ENCODE measurements at places on chromosomes 3 and 15.

GRCh38 chr15:62457100-62457499, 292.0 kb upstream of the C2CD4B start:
- no peak for DNase-seq

DNA sequence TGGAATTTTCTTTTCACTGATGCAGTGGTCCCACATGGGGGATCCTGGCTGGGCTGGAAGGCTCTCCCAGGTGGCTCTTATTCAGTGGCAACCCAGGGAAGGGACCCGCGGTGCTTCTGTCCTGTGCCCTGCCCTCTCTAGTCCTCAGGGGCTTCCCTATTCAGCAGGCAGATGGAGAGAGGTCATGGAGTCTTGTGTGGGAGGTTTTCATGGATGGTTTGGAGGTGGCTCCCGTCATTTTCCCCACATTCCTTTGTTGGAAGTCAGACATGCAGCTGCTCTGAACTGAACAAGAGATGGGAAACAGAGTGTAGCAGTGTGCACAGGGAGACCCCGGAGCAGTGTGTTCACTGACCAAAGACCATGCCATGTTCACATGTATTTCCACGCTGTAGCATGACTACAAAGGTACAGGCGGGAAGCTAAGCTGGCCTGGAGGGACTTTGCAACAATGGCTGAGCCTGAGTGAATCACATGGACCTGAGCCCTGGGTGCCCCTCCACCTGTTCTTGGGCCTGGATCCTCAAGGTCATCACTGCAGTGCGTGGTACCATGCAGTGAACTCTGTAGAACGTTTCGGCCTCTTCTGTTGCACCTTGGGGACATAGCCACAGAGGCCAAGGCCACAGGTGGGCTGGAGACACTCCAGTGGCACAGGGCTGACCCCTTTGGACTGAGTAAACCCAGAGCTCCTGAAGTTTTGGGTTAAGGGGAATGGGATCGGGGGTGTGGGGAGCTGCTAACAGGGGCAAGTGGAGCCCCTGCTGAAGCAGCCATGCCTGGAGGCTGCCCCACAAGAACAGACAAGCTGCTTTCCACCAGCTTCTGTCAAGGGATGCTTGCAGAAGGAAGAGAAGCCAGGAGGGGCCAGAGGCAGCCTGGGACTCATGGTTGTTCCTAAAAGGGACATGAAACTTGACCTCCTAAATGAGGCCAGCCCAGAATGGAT, 123.0 kb downstream of the ASB7 start:
- no peak for DNase-seq

DNA sequence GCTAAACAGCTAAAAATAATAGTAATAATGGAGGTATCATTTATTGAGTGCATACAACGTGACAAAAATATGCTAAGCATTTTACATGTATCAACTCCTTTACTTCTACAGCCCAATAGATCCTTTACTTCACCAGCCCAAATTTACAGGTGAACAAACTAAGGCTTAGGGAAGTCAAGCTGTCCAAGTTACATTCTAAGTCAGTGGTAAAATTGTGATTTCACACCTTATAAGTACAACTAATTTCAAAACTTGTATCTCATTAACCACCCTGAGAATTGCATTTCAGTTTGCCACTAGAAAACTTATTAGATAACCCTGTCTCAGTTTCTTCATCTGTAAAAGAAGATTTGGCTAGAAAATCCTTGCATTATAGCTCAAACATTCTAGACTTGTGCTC, 10.7 kb downstream of the SLC33A1 start:
- no peak for DNase-seq

GRCh38 chr3:34683851-34684250, 885.4 kb downstream of the PDCD6IP start:
- DNase-seq, result peak; percentile 26

GRCh38 chr3:3907023-3907422, 107.8 kb downstream of the LRRN1 start:
- DNase-seq, result no peak

DNA sequence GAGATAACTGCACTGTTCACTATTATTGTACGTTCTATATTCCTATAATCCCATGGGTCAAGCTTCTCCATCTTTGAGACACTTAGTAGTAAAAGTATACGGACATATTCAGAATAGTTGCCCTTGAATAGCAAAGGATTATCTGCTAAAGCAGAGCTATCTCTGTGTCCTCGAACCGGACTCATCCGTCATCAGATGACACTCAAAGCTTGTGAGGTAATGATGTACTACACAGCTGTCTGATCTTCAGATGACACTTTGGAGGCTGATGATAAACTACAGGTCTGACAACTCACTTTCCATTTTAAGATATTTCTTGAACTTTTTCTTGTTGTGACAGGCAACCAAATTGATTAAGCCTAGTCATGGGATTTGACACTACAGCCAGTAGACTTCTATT, 240.2 kb downstream of the SCAPER start:
- no peak for DNase-seq

DNA sequence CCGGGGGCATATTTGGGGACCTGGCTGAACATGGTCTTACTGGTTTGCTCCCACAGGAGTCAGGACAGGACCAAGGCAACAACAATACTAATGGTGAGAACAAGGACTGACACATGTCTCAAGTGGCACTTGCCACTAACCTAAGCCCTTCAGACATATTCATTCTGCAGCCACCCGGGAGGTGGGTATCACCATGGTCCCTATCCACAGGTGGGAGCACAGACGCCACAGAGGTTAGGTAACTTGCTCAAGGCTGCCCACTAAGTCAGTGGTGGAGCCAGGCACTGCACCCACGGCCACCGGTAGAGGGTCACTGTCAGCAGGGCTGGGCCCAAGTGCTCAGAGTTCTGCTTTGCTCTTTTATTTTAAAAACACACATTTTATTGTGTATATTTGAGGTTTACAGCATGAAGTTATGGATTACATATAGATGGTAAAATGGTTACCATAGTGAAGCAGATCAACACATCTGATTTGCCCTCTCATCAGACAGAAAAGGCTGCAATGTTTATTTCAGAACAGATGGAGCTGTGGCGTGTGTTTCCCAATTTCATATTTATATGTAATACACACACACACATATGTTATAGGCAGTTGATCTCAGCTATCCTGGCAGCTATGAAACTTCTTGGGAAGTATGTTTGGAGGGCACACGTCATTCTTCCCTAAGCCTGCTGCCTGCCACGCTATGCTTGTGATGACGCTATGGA, 30.0 kb upstream of the SLC41A3 start:
- no peak for DNase-seq

DNA sequence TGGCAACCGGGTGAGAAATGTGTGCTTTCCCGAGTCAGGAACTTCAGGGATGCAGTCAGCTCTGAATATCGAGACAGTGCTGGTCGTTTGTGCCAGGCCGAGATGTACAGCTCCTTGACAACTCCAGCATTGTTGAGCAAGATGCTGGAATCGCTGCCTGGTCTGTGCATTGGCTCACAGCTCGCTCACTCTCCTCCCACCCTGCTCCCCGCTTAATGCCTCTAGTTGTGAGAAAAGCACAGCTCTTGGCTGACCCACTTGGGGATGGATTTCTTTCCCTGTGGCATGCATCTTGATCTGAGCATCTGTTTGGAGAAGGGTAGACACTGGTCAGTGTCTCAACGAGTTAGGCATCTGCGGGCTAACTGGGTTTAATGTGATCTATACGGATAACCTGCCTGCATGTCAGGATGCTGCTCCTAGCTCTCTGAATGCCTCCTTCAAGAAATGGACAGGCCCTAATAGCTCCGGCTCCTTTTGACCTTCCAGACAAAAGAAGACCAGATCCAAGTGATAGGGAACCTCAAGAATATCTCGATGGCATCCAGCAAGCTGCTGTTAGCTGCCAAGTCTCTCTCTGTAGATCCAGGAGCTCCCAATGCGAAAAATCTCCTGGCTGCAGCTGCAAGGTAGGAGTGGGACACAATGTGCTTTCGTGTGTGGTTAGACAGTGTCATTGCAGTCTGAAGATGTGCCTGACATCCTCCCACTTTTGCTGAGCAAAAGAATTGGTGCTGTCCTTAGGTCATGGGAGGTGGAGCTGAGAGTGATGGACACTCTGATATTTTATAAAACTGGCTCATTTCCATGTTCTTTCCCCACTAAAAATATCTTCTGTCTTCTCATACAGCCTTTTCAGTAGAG, 302.2 kb upstream of the TPM1 start:
- no peak for DNase-seq

- no peak for DNase-seq
Observed at GRCh38 chr3:13105181-13105895, 32.1 kb upstream of the IQSEC1 start.
